ENCODE measurements at places on chromosomes 4 and X.

DNA sequence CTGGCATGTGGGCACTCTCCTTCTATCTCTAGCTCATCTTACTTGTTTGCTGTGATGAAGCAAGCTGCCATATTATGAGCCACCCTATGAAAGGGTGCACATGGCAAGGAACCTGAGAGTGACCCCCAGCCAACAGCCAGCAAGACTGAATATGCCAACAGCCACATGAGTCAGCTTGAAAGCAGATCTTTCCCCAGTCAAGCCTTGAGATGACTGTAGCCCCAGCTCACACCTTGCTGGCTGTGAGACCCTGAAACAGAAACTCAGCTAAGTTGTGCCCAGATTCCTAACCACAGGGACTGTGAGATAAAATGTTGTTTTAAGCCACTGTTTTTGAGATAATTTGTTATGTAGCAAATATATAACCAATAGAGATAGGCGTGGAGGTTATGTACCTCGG, 36.2 kb downstream of the KDM5C start:
- no peak for DNase-seq

DNA sequence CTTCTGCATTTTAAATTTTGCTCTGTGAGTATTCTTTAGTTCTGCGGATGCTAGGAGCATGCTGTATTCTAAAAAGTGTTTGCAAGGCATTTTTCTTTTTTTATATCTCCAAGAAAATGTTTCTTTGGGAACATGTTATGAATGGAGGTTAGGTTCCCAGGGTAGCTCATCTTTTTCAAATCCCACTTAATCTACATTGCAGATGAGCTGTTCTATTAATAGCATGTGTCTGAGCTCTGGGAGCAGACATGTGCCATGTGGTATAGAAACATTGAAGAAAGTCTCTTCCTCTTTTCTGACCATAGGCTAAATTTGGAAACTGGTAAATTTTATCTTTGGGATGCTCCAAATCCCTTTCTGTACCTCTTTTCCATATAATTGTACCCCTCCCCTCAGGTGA, 23.2 kb downstream of the DIAPH2 start:
- no peak for DNase-seq

- DNase-seq = no peak
These were observed 10.9 kb upstream of the FGF16 start for GRCh38 chrX:77436271-77436670.

DNA sequence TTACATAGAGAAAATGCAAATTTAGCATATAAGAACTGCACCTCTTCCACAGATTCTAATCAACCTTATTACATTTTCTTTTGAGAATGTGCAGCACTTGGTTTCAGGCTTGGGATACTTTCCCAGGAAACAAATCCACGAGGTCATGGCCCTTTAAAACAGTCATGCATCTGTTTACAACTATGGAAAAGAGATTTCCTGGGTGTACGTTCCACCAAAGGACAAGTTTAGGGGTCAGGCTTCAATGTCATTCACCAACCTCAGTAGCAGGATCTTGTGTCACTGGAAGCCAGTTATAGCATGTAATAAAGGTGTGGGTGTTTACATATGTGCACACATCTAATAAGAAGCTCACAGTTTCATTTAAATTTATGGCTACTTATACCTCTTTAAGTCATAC, 30.7 kb downstream of the EREG start:
- no peak for DNase-seq

- no peak for DNase-seq
These were observed 300.1 kb downstream of the SPRY1 start for GRCh38 chr4:123696687-123697086.

DNA sequence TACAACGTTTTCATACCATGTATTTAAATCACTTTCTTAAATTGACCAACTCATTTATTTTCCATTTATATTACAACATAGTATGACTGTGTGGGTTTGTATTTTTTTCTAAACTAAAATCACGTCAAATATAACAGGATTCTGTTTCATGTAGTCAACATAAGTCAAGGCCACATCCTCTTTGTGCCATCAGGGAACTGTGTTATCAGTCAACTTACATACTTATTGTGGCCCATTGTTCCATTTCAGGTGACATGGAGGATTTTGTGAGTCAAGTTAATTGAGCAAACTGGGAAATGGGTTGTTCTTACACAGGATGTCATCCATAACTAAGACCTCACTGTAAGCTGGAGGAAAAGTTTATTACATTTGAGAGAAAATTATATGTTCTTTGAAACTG, 35.9 kb downstream of the STK26 start:
- no peak for DNase-seq

DNA sequence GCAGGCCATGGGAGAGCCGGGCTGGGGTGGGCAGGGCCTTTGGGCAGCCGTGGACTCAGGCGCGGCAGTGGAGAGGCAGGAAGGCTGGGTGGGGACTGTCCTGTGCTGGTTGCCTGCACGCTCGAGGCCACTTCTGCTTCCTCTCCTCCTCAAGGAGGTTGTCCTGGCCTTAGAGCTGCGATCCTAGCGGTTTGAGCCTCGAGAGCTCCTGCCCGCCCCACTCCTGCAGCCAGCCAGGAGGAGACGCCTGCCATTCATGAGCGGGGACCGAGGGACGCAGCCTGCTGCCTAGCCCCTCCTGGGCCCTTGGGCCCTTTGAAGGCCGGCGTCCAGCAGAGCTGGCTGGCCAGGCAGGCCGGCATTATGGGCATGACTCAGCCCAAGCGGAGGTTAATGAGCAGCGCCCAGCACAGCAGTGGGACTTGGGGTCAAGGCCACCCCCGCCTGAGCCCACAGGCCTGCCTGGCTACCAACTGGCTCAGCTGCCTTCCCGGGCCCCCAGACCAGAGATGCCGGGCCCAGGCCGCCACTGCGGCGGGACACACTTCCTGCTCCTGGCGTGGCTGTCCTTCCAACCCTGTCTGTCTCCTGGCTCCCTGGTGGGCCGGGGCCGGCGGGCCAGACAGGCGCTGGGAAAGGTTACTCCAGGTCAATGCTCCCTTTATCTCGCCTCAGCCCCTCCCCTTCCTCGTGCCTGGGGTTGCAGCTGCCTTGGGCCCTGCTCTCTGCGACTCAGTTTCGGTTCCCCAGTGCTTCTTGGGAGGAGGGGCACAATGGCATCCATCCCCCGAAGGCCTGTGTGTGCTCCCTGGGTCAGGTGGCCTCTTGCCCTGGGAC, 1.8 kb downstream of the ABCD1 start:
- peak; percentile 62 for DNase-seq

DNA sequence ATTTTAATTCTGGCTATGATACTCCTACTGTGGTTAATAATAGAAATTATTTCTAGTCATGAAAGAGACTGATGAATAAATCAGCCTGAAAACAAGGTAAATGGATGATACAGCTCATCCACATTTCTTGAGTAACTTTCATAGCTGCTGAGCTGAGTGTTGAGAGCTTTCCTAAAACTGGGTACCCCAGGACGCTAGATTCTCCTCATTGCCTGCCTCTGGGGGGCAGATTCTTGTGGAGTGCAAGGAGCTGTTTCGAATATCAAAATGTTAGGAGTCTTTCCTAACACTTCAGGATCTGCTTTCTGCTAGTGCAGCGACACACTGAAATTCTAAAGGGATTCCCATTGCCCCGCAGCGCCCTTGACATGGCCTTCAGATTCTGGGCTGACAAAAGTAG, 2.1 kb downstream of the MND1 start:
- no peak for DNase-seq

DNA sequence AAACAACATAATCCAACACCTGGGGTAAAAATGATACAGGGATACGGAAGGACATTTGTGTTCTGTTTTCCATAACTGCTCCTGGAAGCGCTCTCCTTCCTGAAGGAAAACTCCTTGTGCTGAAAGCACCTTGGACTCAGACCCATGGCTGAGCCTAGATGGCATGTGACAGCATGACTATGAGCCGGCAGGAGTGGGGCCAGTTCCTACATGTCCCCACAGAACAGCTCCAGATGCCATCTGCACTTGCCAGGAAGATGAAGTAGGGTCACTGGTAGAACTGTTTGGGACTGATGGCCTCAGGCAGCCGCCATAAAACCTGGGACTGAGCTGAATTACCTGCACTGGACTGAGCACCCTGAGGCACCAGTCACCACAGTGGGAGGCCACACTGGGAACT, 56.0 kb upstream of the BCLAF3 start:
- no peak for DNase-seq

- no peak for DNase-seq
These were observed 13.9 kb upstream of the PCDH19 start for GRCh38 chrX:100424012-100424411.

DNA sequence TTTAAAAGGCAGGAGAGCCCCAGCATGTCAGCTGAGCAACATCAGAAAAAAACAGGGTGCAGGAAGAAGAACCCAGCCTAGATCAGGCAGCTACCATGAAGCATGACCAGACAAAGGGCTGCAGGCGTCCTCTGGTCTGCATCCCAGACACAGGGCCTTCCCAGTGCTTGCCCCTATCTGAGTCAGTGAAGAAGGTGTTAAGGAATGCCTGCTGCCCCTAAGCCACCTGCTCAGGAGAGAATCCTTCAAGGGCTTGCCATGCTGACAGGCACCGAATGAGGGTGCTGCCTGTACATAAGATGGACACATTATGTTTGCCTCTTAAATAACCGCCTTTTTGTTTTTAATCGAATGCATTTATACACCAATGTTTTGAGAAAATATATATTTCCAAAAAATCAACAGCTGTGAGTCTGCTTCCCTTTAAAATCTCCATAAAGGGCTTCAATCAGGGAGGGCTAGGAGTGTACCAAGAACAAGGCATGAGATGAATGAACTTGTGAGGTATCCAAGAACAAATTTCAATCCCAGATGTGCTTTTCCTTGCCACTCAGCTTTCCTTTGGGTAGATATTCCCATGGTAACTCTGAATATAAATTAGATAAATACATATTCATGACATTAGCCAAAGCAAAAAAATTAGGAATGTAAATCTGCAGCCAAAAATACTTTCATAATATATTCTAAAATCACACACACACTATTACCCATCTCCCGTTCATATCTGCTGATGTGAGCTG, 85.1 kb downstream of the SLC9A7 start:
- DNase-seq = no peak

DNA sequence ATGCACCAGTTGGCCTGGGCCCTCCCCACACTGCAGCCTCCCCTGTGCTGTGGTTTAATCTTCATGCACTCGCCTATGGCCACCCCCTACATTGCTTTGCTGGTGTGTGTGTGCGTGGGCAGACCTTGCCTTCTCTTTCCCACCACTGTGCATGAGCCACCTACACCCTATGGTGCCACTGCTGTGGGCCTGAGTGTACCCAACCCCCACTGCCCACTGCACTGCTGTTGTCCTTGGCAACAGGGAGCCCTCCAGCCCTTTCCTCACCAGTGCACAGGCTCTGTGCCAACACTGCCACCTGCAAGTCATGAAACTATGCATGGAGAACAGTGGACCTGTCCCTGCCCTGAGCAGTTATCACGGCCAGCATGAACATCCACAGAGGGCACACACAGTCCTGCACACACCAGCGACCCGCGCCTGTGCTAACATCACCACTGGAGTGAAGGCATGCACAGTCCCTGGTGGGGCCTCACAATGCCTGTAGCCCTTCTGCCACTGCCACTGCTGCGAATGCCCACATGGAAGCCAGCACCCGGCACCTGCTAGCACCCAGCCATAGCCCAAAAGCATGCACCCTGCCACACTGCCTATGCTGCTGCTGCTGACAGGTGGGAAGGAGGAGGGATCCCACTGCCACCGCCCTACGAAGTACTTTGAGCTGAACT, 237.8 kb upstream of the ARSJ start:
- DNase-seq = no peak

DNA sequence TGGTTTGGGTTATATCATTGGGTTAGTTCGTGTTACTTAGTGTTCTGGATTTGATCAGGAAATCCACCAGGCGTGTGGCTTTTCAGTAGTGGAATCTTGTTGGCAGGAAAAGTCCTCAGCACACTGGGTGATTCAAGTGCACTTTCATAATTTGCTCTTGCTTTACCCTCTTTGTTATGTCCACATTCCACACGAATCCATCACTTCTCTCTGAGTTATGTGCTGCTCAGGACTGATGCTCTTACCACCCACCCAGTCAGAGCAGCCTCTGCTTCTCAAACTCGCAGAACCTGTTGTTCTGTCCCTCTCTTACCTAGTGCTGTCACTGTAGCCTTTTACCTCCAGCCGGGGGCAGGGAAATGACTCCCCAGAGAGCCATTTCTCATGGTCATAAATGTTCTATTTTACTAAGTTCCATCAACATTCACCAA, 37.2 kb upstream of the SCRG1 start:
- no peak for DNase-seq

DNA sequence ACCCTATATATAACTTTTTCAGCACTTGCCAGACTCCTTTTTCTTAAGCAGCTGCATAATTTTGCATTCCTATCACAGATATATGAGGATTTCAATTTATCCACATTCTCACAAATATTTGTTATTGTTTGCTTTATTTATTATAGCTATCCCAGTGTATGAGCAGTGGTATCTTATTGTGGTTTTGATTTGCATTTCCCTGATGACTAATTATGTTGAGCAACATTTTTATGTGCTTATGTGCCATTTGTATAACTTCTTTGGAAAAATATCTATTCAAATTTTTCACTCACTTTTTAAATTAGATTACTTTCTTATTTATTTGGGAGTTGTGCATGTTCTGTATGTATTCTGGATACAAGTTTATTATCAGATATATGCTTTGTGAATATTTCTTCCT, 361.9 kb downstream of the KCTD8 start:
- no peak for DNase-seq

GRCh38 chrX:33726281-33727160, 405.6 kb downstream of the FAM47A start:
- no peak for DNase-seq

DNA sequence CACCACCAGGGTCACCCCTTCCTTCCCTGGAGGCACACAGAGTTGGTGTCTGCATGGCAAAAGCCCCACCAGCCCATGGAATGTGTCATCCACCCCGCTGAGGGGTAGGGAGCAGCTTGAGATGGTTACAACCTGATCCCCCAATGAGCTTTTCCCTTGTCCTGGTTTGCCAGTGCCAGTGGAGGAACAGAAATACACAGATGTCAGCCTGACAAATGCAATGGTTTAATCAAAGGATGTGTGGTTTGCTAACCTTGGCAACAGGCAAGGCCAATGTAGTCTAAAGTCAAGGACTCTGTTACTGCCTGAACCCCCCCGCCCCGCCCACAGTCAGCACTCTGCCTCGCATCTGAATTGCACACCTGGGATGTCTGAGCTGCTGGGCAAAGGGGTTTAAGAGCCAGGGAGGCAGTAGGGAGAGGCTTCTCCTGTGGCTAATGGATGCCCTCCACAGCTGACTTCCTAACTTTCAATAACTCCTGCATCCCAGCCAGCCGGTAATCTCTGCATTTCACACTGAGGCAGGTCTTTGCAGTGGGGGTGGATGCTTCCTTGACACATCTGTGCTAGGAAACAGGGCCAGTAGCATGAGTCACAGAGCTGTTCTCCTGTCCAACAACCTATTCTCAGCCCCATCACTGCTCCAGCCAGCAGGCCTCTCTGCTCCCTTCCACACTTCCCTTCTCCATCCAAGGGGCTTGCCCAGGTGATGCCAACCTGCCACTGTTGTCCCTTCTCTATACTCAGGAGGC, 137.5 kb downstream of the AMMECR1 start:
- DNase-seq = no peak

GRCh38 chr4:177194906-177195305, 114.8 kb upstream of the NEIL3 start:
- no peak for DNase-seq

- no peak for DNase-seq
These were observed 34.4 kb upstream of the MSMO1 start for GRCh38 chr4:165293061-165293460.

- no peak for DNase-seq
These were observed 28.8 kb downstream of the DTHD1 start for GRCh38 chr4:36310216-36310615.

- no peak for DNase-seq
These were observed 447.7 kb upstream of the CTSO start for GRCh38 chr4:156401371-156401770.

GRCh38 chrX:46739736-46740135, 19.2 kb downstream of the SLC9A7 start:
- DNase-seq = no peak
